ENCODE measurements at places on chromosomes 2 and 18.

GRCh38 chr2:234932591-234933168, 19.1 kb upstream of the SH3BP4 start:
- DNase-seq = no peak

- no peak for DNase-seq
Observed at GRCh38 chr2:196804381-196804780, 4.8 kb downstream of the C2orf66 start.

DNA sequence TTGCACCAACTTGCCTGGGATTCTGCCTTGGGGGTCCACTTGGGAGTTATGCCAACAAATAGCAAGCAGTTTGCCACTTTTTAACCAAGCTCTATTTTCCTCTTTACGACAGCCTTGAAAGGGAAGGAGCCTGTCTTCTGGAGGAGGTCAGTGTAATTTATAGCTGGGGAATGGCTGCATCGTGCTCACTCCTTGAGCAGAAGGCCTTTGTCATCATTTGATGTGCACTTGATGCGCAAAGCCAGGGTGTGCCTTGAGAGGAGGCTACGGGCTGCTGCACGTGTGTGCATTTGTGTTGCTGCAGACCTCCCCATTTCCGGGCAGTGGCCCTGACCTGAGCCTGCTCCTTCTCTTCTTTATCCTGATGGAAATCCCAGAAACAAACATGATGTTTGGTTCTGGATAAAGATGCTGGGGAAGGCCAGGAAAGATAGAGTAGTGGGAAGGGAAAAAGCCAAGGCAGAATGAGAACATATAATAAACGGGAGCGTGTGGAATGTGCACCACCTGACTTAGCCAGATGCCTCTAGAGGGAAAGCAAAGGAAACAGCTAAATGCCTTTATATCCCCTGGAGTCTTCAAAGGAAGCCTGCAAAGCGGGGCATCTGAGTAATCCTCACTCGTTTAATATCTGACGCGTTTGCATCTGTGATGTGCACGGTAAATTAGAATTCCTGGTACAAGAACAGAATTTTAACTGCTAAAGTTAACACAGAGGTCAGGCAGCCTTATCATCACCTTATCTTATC, 68.3 kb upstream of the ZNF521 start:
- DNase-seq = no peak

DNA sequence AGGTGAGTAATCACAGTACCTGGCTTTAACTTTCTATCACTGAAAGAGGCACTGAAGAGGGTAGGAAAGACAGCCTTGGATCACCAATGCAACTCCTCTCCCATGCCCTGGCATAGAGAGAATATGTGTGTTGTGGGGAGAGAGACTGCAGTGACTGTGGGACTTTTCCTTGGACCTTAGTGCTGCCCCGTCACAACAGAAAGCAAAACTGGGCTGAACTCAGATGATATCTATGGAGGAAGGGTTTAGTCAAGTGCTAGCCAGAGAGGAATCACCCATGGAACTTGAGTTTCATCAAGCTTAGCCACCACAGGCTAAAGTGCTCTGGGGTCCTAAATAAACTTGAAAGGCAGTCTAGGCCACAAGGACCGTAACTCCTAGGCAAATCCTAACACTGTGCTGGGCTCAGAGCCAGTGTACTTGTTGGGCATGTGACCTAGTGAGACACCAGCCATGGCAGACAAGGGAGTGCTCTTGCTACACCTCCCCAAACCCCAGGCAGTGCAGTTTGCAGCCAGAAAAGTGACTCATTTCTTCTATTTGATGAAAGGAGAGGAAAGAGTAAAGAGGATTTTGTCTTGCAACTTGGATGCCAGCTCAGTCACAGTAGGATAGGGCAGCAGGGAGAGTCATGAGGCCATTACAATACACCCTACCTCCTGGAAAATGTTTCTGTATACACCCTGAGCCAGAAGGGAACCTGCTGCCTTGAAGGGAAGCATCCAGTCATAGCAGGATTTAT, 105.8 kb upstream of the SPOPL start:
- peak; percentile 42 for DNase-seq

GRCh38 chr2:208049006-208049405, 23.7 kb upstream of the PLEKHM3 start:
- no peak for DNase-seq

DNA sequence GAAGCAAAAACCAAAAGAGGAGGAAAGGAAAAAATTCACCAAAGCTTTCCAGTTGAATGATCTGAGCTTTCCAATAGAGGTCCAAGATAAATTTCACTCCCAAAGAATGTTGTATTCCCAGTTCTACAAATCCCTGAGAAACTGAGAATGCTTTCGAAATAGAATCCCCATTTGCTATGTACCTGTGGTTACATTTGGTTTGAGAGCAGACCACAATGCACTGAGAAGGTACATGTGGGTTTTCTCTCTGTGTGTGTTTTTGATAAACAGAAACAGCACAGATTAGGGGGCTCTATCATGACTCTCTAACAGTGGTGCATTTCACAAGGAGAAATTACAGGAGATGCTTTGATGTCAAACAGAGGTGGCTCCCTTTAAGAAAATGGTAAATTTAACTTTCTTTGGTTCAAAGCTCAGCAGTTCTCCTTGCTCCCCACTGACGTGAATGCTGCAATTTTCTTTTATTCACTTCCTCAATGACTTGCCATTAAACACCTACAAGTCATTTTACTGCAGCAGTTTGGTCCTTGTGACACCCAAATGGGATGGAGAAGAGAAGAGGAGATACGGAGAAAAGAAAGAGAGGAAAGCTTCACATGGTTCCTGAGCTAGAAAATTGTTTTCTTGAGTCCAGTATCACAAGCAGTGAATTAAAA, 108.7 kb downstream of the EPHA4 start:
- DNase-seq = no peak

DNA sequence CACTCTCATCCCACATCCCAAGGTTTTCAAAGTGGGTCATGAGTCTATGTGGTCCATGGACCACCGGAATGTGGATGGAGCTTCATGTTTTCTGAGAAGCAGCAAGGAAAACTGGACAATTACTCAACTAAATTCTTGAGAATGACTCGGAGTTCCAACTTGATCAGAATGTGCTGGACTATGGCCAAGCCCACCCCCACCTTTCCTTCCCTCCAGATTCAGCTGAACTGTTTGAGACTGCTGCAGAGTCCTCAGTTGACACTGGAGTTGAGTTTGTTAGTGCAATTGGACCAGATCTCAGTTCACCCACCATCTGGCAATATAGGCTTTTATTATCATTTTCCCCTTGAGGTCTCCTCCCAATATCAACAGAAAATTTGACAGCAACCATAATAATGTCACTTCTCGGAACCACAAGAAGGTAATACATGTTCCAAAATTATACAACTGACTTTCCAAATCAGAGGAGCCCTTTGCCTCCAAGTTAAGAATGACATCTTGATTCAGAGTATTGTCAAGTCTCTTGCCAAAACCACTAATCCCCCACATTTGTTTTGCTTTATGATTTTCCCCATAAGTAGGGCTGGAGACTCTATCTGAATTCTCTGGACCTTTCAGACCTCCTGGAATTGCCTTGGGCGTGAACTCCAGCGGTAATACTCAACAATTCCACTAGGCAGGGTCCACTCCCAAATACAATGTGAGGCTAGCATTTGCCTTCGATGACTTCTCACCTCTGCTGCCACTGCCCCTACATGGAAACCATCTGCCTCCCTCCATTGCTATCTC, 8.8 kb downstream of the COL4A4 start:
- DNase-seq = peak; percentile 28

GRCh38 chr2:79393806-79394484, 118.9 kb upstream of the CTNNA2 start:
- no peak for DNase-seq

DNA sequence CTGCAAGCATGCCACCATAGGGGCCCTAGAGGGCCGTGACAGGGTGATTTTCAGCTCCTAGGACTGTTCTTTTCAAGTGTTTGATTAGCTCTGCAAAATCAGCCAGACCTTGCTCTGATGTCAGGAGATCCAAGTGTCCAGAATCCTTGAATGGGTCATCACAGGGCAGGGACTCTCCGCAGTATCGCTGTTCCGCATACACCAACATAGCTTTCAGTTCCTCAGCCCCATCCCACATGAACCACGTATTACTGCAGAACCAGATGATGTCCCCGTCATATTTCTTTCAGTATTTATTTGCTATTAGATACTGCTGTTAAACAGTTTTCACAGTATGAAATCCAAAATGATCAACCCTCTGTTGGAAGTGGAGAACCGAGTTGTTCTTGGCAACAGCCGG, 46.6 kb upstream of the RFX8 start:
- DNase-seq = no peak

- DNase-seq = no peak
Observed at GRCh38 chr2:235950473-235950809, 217.7 kb downstream of the GBX2 start.

- DNase-seq = no peak
Observed at GRCh38 chr18:24276994-24277393, 120.6 kb downstream of the OSBPL1A start.

GRCh38 chr2:165011199-165011598, 55.9 kb upstream of the SLC38A11 start:
- no peak for DNase-seq

- DNase-seq = no peak
Observed at GRCh38 chr2:219766658-219767057, 139.2 kb downstream of the SLC4A3 start.

DNA sequence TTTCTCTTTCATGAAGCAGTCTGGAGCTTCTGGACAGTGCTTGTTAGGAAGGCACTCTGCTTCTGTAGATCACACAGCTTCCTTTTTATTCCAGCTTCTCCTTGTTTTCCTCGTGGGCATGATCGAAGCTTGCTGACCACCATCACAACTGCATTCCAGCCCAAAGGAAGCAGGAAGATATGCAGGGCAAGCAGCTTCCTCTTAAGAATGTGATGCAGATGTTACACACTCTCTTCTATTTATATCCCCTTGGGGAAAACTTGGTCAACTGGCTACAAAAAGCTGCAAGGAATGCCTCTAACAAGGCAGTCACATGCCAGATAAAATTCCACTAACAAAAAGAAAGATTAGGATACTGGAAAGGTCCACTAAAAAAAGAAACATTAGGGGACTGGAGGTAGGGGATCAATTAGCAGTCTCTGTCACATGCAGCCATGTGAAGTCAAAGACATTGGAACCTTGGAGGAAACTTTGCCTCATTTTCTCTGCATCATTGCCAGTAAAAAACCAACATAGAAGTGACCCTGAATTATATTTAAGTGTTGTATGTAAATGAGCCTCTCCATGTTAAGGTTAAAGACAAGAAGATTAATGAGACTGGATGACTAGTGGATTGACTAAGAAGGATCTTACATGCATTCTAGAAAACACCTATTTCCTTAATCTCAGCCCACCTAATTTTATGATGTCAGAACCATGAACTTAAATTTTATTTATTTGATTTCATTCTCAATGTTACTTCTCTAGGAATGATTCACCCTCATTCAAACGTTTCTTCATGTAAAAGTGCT, 98.3 kb downstream of the NAB1 start:
- peak; percentile 59 for DNase-seq

- no peak for DNase-seq
Observed at GRCh38 chr2:174738841-174739240, 25.4 kb downstream of the CHRNA1 start.

Data from IMR-90 (cell line).